ENCODE measurements at places on chromosomes 7 and 10.

DNA sequence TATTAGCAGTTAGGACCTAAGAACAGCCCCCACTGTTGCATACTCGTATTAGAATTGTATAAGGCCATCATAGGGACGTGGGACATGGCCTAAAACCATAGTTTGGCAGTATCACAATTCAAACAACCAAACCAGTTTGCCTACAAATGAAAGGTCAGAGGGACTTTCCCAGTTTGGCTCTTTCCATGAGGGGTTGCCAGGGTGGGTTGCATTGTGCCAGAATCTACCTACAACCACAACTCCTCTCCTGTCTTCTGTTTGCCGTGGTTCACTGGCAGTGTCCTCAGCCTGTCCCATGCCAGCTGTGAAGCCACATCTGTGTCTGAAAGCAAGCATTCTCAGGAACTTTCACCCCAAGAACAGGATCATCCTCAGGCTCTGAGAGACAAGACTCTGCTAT, 44.5 kb downstream of the PIK3AP1 start:
- no peak for DNase-seq

GRCh38 chr7:142887282-142888015, 1.9 kb upstream of the TRPV6 start:
- no peak for DNase-seq

DNA sequence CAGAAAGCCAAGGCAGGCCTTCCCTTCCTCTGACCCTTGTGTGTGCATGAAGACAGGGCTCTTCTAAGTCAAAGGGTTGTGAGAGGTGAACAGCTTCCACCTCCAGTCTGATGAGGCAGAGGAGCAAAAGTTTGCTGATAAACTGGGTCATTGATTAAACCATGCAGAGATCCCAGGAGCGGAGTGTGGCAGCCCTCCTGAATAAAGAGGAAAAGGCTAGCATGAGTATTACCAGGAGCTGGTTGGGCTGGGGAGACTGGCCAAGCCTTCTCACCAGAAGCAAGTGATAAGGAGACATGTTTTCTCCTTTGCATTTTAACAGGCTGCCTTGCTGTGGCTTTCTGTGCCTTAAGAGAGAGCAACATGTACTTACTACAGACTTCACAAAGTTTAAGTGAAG, 10.2 kb downstream of the LMOD2 start:
- no peak for DNase-seq

- DNase-seq: no peak
Measured at GRCh38 chr10:22222236-22223190, 4.7 kb upstream of the EBLN1 start.

DNA sequence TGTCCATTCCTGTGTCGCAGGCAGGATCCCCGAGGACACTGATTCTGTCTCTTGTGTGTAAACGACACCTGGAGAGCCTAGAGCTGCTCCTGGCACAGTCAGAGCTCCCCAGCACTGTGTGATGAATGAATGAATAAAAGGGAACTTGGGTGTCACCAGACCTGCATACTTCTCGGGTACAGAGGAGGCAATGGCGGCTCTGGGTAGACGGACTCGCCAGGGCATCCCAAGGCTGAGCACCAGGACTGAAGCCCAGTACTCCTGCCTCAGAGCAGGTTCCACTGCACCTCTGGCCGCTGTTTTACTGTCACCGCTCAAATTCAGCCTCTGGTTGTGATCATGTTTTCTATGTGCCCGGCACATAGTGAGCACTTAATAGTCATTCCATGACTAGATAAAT, 255.8 kb downstream of the GLRX3 start:
- DNase-seq: no peak

DNA sequence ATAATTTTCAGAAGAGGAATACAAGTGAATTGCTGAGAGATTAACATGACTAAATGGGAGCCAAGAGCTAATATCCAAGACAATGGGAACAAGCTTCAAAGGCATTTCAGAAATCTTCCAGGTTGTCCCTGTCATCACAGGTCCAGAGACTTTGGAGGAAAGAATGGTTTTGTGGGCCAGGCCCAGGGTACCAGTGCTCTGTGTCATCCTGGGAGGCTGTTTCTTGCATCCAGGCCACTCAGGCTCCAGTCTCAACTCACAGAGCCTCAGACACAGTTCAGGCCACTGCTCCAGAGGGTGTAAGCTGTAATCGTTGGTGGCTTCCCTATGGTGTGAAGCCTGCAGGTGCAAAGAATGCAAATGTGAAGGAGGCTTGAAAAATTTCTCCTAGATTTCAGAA, 170.4 kb upstream of the NRG3 start:
- no peak for DNase-seq

Measured in brain pericyte (primary cell).